Activated T-helper 17 cell treated with anti-CD3 and anti-CD28 coated beads, Interleukin-2, amount 50 U/mL, for 72 hours (primary cell): ENCODE measurements at places on chromosomes 2 and 18.
A peak's percentile ranks its signal among the peaks of the same experiment; 100 is the strongest.

DNA sequence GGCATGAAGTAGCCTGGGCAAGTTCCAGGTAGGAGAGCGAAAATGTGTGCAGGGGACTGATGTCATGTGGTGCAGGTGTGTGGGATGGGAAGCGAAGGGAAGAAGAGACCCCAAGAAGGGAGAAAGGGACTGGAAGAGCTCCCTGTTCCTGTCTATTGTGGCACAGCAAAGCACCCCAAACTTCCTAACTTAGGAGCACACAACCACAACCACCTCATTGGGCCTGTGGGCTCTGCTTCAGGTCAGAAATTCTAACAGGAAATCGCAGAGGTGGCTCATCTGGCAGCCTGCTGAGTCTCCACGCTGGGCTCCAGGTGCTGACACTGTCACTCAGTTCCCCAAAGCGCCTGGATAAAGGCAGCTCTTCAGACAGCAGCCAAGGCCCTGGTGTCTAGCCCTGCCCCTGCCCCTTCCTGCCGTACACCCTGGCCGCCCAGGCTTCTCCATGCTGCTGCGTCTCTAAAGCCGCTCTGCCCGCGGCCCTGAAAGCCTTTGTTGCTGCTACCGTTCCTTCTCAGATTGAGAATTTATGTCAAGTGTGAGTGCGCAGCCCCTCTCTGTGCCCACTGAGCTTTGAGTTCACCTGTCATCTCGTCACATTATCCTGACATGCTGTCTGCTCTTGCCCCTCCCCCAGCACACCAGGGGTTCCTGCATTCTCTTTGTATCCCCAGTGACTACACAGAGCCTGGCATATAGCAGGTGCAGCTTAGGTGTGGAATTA lies 140.2 kb upstream of the BCL2L11 start:
- ATAC-seq = no peak

- ATAC-seq = no peak
Observed at GRCh38 chr18:27839141-27839540, 337.8 kb downstream of the CDH2 start.

DNA sequence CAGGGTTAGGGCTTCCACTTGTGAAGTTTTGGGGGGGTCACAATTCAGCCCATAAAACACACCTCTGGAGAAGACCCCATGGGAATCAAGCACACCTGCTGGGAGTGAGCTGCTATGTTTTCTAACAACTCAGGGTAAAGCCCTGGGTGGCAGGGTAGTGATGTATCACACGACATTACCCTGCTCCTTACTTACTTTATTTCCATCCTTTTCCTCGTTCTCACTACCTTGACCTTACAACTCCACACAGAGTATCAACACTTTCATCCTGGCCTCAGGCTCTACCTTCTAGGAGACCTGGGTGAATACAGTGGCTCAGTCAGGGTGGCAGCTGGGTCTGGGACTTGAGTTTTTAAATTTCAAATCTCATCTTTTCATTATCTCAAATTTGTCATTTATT lies 290.3 kb downstream of the CYRIA start:
- ATAC-seq = no peak

DNA sequence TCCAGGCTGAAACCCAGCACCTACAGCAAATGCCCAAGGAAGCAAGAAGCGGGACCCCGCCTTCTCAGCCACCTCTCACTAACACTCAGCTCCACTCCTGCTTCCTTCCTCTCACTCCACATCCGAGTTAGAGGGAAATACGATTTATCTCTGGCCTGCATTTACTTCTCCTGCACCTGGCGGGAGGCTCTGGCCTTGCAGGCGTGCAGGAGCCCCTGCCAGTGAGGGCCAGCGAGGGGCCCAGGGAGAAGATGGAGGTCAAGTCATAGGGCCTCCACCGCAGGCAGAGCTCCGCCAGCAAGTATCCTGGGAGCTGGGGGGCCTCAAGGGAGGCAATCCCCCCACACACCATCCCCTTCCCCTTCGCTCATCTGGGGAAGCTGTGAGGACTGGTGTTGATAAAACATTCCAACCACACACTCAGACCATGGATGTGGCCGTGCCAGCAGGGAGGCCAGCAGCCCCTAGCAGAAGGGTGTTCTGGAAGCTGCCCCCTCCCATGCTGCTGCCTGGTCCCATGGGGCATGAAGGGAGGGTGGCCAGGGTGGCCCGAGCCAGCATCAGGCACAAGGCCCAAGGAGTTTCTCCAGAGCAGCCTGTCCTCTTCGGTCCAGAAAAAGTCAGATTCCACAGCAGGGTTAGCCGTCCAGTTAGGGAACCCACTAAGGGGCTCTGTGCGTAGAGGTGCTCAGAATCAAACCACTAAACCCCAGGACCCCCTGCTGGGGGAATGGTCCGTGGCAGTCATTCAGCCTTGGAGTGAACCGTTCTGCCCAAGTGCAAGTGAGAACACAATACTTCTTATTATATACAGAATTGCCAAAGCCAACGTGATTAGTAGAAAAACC lies 91.2 kb downstream of the HDAC4 start:
- ATAC-seq = no peak

DNA sequence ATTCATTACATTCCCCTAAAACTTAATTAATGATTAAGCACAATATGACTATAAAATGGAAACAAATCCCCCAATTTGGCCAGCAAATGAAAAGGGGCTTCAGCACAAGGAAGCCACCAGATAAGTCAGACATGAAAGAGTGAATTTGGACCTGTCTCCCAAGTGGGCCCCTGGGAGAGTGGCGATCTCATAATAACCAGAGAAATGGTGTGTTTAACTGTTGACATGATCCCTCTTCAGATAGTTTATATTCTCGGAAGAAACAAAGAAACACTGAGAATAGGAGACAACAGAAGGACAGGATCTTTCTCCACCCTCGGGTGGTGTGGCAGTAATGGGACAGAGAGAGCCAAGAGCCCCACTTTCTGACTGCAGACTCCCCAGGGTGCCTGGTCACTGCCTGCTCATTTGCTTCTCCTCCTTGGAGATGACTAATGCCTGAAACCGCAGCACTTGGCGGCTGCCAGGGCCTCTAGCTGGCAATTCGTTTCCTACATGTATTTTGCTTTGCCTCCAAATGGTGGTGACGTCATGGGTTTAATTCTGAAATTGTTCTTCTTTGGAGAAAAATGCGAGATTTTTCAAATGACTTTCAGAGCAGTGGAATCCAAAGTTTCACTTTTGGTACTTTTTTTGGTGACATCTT lies 46.4 kb upstream of the SPP2 start:
- ATAC-seq = peak; percentile 88

DNA sequence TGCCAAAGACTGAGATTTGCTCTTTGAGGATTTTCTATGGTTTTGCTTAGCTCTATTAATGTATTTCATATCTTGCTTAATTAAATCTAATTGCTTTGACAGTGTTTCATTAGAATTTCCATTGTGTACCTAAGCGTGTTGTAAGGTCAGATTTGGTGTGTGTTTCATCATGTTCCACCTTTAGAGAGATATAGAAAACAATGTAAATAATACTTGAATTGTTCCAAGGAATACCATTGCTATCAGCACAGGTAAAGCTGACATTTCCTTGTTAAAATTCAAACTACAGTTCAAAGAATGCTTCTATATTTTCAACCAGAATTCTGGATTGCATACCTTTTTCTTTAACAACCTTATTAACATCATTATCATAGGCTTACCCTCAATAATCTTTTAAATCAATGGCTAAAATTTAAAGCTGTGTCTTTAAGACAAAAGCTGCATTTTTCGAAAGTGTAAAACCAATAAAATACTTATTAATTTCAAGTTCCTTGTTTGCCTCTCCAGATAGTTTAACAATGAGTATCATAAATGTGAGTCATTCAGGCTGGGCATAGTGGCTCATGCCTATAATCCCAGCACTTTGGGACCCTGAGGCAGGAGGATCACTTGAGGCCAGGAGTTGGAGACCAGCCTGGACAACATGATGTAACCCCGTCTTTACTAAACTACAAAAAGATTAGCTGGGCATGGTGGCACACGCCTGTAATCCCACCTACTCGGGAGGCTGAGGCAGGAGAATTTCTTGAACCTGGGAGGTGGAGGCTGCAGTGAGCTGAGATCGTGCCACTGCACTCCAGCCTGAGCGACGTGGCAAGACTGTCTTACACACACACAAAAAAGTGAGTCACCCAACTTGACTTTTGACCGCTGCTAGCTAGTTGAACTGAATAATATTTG lies 188.0 kb upstream of the PKDCC start:
- ATAC-seq = no peak

GRCh38 chr2:121836611-121837010 lies 81.2 kb downstream of the TSN start:
- no peak for ATAC-seq

- ATAC-seq = no peak
Observed at GRCh38 chr2:190634381-190634780, 14.5 kb upstream of the NAB1 start.

- ATAC-seq = no peak
Observed at GRCh38 chr2:54787270-54787669, 63.8 kb downstream of the EML6 start.

DNA sequence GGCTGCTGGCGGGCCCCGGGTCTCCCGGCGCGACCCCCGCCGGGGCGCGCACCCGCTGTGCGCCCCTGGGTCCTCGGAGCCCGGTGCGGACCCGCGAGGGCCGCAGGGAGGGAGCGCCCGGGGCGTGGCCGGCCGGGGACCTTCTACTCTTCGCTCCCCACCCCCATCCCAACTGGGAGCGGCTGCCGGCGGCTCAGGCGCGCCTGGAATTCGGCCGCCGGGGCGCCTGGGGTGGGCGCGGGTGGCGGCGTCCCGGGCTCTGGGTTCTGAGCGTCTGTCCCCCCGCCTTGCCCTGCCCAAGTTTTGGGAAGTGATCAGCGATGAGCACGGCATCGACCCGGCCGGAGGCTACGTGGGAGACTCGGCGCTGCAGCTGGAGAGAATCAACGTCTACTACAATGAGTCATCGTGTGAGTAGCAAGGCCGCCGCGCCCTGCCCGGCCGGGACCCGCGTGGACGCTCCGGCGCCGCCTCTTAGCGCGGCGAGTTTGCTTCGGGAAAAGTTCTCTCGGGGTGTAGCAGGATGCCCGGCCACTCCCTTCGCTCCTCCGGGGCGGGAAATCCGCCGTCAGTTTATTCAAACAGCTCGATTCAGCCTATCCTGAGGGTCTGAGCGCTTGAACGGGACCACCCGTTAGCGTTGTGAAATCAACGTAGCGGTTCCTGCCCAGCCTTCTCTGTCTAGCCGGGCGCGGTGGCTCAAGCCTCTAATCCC lies 502 bp downstream of the TUBB6 start:
- peak; percentile 81 for ATAC-seq

DNA sequence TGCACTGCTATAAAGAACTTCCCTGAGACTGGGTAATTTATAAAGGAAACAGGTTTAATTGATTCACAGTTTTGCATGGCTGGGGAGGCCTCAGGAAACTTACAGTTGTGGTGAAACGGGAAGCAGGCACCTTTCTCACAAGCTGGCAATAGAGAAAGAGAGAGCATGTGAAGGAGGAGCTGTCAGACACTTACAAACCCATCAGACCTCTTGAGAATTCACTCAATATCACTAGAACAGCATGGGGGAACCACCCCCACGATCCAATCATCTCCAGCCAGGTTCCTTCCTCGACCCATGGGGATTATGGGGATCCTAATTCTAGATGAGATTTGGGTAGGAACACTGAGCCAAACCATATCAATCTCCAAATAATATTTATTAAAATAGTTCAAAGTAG lies 729.2 kb upstream of the DDX18 start:
- no peak for ATAC-seq

DNA sequence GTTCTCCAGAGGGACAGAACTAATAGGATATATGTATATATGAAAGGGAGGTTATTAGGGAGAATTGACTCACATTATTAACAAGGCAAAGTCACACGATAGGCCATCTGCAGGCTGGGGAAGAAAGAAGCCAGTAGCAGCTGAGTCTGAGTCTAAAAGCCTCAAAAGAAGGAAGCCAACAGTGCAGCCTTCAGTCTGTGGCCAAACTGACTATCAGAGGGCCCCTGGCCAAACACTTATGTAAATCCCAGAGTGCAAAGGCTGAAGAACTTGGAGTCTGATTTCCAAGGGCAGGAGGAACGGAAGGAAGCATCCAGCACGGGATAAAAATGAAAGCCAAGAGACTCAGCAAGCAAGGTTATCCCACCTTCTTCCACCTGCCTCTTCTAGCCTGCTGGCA lies 108.0 kb upstream of the LDLRAD4 start:
- no peak for ATAC-seq

DNA sequence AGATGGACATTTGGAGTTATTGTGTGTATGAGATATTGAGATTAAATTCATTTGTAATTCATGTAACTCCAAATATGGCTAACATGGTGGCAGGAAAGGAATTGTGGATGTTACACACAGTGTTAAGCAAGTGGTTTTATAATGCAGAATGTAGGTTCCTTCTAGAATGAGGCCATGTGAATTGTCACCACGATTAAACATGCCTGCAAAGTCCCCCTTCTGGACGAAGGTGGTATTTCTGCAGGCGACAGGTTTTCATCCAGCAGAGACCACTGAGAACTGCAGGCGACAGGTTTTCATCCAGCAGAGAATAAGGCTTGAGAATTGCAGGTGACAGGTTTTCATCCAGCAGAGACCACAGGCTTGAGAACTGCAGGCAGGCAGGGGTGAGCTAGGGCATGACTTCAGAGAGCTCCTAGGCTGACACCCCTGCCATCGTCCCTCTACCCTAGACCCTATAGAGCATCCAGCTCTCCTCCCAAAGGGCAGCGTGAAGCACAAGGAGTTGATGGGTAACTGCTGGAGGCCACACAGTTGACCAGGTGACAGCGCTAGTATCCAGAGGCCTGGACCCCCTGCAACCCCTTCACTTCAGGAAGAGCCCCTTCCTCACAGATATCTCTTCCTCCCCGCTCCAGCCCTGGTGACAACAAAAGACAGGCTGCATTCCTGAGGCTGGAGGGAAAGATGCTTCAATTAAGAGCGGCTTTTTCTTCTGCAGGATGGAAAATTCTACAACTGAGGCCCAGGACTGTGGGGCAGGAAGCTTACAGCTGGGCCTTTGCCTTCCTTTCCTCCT lies 175.8 kb downstream of the LOXHD1 start:
- no peak for ATAC-seq

DNA sequence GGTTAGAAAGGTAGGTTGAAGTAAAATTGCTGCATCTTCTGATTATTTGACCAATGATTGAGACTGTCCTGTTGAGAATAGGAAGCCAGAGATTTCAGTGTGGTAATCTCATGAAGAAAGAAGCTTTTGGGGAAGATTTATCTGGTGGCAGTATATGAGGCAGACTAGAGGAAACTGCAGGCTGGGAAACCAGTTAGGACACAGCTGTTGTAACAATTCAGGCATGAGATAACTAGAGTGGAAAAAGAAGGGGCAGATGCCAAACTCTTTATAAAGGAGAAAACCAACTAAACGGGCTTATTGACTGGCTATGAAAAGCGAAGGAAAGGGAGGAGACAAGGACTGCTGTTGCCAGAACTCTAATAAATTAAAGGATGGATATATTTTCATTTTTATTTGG lies 155.6 kb downstream of the TTC27 start:
- no peak for ATAC-seq

GRCh38 chr2:158184556-158185343 lies 83.1 kb downstream of the UPP2 start:
- ATAC-seq = peak; percentile 33

DNA sequence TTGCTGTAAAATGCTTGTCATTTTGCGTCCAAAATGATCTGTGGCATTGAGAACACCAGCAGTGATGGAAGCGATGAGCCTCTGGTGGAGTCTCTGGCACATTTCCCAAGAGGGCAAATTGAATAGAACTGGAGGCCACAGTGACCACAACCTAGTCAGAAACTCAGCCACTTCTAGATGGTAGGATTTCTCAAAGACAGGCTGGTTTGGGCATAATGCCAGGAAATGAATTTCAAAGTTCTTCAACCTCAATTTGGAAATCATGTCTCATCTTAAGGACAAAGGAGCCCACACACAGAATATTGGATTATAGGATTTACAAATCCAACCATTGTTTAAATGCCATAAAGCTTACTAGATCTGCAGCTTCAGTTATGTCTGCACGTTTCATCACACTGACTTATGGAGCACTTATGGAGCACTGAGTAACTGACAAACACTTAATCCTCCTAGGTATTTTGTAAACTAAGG lies 132.1 kb downstream of the COL6A3 start:
- ATAC-seq = no peak
